ENCODE measurements at places on chromosomes 6 and 20. TPM values are rescaled to one million over a fixed set of nuclear protein-coding genes. Genes with fewer than 3 reads are reported as not detected.

- no peak for DNase-seq
Observed at GRCh38 chr20:5369629-5370028, 52.9 kb upstream of the PROKR2 start.

DNA sequence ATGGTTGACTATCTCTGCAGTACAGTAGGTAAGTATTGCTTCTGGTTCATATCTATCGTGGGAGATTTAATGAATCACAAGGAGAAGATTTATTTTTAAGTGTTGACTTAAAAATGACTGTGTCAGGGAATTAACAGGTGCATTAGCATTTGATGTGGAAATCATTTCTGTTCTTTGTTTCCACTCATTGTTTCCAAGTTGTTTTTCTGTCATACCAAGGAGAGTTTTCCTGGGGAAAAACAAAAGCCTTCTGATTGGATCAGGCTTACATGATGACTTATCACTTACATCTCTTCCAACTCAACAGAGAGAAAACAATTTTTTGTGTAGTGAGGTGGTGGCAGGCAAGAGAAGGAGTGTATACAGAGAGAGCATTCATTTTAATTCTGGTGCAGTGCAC, 686.4 kb downstream of the HTR1B start:
- no peak for DNase-seq

OVOL2 gene
- 23.1 TPM for total RNA-seq

HFE gene
- not detected for total RNA-seq

ADGRF4 gene
- total RNA-seq = 4.2 TPM
